ENCODE measurements at places on chromosomes 5 and 9. TPM values are rescaled to one million over a fixed set of nuclear protein-coding genes. Genes with fewer than 3 reads are reported as not detected.

Gene PCDHGA7
- total RNA-seq = 0.91 TPM

Gene LCP2
- total RNA-seq = 0.03 TPM

- H3K4me3 ChIP-seq = no peak overlapping the region
- peaks cover 33% of the 10 kb centered on the region for H3K4me1 ChIP-seq
- no peaks in the 10 kb centered on the region for H3K36me3 ChIP-seq
- H3K27ac ChIP-seq = 0 out of 2 replicates have a peak overlapping the region, but pooled peaks have one; percentile 17
- H3K27me3 ChIP-seq = no peaks in the 10 kb centered on the region
- no peak for DNase-seq
Observed at GRCh38 chr9:14935106-14935751, 25.0 kb upstream of the FREM1 start.

- DNase-seq = no peak
- no peak overlapping the region for H3K4me3 ChIP-seq
- H3K27me3 ChIP-seq = peaks cover 18% of the 10 kb centered on the region
- H3K4me1 ChIP-seq = no peaks in the 10 kb centered on the region
- no peaks in the 10 kb centered on the region for H3K36me3 ChIP-seq
- H3K27ac ChIP-seq = no peak overlapping the region
Observed at GRCh38 chr9:136769710-136770191, 5.4 kb upstream of the LCN15 start.

Gene CBY3
- not detected for total RNA-seq

Gene NPR3
- 9.9 TPM for total RNA-seq

- H3K36me3 ChIP-seq = no peaks in the 10 kb centered on the region
- no peak for DNase-seq
- H3K4me1 ChIP-seq = no peaks in the 10 kb centered on the region
- no peak overlapping the region for H3K4me3 ChIP-seq
Observed at GRCh38 chr5:13606051-13606450, 338.4 kb downstream of the DNAH5 start.

DNA sequence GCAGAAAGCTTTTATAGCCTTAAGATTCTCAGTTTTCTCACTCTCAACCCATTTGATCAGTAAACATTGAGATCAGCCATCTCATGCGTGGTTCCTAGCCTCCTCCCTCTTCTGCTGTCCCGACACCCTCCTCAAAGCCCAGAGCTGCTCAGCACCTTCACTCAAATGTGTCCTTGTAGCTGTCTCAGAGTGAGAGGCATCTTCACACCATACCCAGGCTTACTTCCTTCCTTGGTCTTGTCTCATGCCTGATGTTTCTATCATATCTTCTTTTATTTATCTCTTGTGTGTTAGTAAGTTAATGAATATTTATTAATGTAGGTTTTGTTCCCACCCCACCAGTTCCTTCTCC, 72.4 kb upstream of the SNX2 start:
- DNase-seq = no peak
- H3K27ac ChIP-seq = no peak overlapping the region
- no peaks in the 10 kb centered on the region for H3K27me3 ChIP-seq
- H3K36me3 ChIP-seq = no peaks in the 10 kb centered on the region
- no peak overlapping the region for H3K4me3 ChIP-seq

DNA sequence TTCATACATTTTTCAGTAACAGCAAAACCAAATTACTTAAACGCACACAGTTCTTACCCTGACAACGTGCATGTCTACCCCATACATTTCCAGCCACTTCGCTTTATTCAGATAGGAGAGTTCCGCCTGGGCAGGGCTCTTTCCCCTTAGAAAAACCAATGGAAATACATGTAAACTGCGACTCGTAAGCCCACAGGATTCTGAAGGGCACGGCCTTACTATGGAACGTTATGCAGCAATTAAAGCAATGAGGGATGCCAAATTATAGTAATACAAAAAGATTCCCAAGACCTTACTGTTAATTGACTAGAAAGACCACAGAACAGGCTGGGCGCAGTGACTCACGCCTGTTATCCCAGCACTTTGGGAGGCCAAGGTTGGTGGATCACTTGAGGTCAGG, 64.5 kb downstream of the EPB41L4B start:
- DNase-seq = no peak
- H3K4me1 ChIP-seq = peaks cover 37% of the 10 kb centered on the region
- H3K4me3 ChIP-seq = no peak overlapping the region
- no peaks in the 10 kb centered on the region for H3K27me3 ChIP-seq
- no peak overlapping the region for H3K27ac ChIP-seq
- H3K36me3 ChIP-seq = no peaks in the 10 kb centered on the region

DNA sequence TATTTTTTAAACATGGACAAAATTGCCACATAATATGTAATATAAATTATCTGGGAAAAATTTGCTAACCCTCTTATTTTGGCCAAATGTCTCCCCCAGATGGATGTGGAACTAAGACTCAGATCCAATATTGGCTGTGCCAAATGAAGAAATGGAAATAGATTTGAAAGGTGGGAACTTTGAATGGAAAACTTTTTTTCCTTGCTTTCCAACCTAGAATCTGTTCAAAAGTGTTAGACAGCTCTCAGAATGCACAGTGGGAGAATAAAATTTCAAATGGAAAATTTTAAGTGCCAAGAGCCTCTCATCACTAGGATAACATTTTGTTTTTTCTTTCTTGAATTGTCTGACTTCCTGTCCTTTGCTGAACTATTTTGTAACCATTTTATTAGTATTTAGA, 142.6 kb upstream of the GAS1 start:
- no peak overlapping the region for H3K4me3 ChIP-seq
- DNase-seq = no peak
- no peaks in the 10 kb centered on the region for H3K27me3 ChIP-seq
- H3K36me3 ChIP-seq = no peaks in the 10 kb centered on the region
- H3K4me1 ChIP-seq = no peaks in the 10 kb centered on the region

DNA sequence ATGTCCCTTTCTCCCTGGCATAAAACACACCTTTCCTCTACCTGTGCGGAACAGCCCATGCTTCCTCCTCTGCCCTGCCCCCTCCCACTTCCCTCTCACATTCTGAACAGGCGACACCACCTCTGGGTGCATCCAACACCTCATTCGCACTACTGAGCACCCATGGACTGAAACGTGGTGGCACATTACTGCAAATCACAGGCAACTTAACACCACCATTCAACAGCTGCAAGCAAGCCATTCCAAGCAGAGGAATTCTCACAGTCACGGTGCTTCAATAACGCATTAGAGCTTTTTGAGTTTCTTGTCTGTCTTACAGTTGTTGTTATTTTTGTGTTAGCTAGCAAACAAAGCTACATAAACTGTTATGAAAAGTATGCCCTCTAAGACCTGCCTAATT, 298.2 kb upstream of the TAS2R1 start:
- no peak overlapping the region for H3K4me3 ChIP-seq
- DNase-seq = no peak
- no peaks in the 10 kb centered on the region for H3K27me3 ChIP-seq
- peaks cover 34% of the 10 kb centered on the region for H3K4me1 ChIP-seq

Gene POLK
- 30.5 TPM for total RNA-seq

DNA sequence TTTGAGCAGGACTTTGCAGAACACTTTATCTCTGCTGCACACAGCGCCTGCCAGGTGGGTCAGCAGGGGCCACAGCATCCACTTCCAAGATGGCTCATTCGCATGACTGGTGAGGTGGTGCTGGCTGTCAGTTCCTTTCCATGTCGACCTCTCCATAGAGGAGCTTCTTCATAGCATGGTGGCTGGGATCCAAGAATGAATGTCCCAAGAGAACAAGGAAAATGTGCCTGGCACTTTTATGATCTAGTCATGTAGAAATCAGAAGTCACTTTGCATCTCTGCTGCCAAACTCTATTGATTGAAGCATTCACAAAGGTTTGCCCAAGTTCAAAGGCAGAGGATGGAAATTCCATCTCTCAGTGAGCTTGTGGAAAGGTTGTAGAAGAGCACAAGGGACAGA, 85.0 kb downstream of the GALNT10 start:
- DNase-seq = no peak
- H3K4me3 ChIP-seq = no peak overlapping the region
- H3K27me3 ChIP-seq = no peaks in the 10 kb centered on the region
- peaks cover 48% of the 10 kb centered on the region for H3K4me1 ChIP-seq

DNA sequence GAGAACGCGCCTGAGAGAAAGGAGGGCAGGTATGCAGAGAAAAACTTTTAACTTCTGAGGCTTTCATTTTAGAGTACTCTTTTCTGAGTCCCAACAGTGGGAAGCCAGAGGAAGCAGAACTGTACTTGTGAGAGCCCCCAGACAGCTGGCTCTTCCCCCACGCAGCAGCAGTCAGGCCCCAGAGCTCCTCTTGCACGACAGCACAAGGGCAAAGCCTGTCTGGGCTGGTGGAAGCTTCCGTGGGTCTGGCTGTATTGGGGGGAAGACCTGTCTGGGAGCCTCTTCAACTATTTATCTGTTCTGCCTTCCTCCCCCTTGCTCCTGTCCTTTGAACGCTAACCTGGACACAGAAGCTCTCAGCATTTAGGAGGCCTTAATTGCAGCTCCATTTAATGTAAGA, 68.2 kb downstream of the THBS4 start:
- H3K27me3 ChIP-seq = no peaks in the 10 kb centered on the region
- H3K4me3 ChIP-seq = no peak overlapping the region
- no peaks in the 10 kb centered on the region for H3K4me1 ChIP-seq
- H3K27ac ChIP-seq = no peak overlapping the region
- DNase-seq = no peak
- no peaks in the 10 kb centered on the region for H3K36me3 ChIP-seq

Gene TXNDC8
- not detected for total RNA-seq

Gene RALGPS1
- total RNA-seq = 2.4 TPM

DNA sequence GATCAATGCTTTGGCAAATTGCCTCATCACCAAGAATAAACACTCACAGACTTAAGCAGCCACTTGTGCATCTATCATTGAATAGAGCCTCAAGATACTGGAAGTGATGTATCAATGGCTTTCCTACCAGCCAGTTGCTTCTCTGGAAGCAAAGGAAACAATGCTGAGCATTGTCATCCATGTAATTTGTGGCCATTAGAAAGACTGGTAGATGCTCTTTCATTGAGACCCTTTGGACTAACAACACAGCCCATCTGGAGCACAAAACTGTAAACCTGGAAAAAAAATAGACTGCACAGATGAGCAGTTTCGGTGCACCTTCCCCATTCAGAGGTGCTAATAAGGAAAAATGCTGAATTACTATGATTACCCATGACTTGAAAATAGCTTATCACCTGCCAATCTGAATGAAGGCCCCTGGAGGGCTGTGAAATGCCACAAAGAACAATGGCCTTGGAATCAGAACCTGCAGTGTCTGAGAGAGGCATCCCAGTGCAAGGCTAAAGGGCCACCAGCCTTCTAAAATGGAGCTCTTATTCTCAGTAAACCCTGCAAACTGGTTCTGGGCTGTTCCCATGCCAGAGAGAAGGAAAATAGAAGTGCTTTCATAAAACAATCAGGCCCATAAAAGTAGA, 127.5 kb downstream of the RFK start:
- no peaks in the 10 kb centered on the region for H3K36me3 ChIP-seq
- no peak for DNase-seq
- 0 out of 2 replicates have a peak, but pooled peaks cover 3% of the 10 kb centered on the region for H3K27me3 ChIP-seq

- H3K27me3 ChIP-seq = no peaks in the 10 kb centered on the region
- H3K27ac ChIP-seq = peak overlapping the region; percentile 63
- peak overlapping the region; percentile 95 for H3K4me3 ChIP-seq
- peaks cover 75% of the 10 kb centered on the region for H3K36me3 ChIP-seq
- no peak for DNase-seq
Observed at GRCh38 chr9:72362118-72362531, 2.9 kb downstream of the ZFAND5 start.

Gene STPG3
- not detected for total RNA-seq

DNA sequence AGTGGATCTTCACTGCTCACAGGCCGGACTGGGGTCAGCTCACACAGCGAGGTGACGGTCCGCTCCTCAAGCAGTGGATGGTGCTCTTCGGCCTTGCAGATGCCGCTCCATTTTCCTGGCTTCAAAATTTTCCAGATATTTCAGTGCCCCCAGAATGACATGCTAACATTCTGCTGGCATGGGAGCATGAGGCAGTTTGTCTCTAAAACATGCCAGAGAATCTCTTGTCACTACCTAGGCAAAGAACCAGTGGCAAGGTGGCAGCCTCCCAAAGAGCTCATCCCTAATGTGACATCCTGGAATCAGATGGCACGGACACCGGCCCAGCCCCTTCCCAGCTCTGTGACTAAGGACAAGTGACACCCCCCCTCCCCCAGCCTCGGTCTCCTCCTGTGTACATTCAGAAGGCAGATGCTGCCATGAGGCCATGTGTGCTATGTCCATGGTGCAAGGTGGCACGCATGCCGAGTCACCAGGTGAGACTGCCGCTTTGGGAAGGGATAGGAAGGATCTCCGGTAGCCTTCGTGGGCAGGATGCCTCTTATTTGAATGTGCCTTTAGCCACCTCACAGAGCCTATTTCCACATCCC, 2.7 kb downstream of the S1PR3 start:
- H3K27ac ChIP-seq = no peak overlapping the region
- no peaks in the 10 kb centered on the region for H3K27me3 ChIP-seq
- H3K4me1 ChIP-seq = peaks cover 48% of the 10 kb centered on the region
- DNase-seq = no peak
- H3K36me3 ChIP-seq = peaks cover 36% of the 10 kb centered on the region
- no peak overlapping the region for H3K4me3 ChIP-seq

Gene ACSL6
- 0.03 TPM for total RNA-seq

Data from SJSA1 (cell line).